ENCODE measurements at places on chromosomes 1 and 21. TPM values are rescaled to one million over a fixed set of nuclear protein-coding genes. Genes with fewer than 3 reads are reported as not detected.

DNA sequence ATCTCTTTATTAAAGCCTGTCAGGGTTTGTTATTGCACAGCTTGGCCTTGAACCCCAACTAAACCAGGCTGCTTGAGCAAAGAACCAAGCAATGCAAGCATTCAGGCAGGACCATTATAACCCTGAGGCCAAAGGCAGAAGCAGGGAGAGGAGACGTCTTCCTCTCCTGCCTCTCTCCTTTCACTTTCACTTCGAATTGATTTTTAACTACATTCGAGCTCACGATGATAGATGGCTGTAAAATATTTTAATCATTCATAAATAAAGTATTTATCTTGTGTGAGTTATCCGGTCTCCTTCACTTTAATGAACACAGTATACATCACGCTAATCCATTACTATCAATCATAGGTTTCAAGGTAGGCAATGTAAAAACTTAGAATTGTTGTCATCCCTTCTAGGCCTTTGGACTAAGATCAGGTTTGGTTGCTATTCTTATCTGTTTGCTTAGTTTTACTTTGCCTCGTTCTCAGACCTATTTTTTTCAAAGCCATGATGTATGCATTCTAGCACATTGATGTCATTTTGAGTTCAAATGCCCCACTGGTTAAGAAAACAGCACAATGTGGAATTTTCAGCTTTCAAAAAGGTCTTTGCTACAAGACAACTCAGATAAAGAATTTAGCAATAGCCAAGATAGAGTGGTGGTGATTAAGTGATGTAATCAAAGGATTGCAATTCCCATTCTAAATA lies 480.2 kb upstream of the RUNX1 start:
- no peaks in the 10 kb centered on the region for H3K36me3 ChIP-seq
- H3K27me3 ChIP-seq, result peaks cover 12% of the 10 kb centered on the region
- no peak overlapping the region for H3K4me3 ChIP-seq
- no peak for DNase-seq

Gene HHIPL2
- 0.27 TPM for total RNA-seq

- no peaks in the 10 kb centered on the region for H3K36me3 ChIP-seq
- H3K27me3 ChIP-seq, result peaks cover 22% of the 10 kb centered on the region
These were observed 7.5 kb downstream of the AVPR1B start for GRCh38 chr1:206109718-206110117.

DNA sequence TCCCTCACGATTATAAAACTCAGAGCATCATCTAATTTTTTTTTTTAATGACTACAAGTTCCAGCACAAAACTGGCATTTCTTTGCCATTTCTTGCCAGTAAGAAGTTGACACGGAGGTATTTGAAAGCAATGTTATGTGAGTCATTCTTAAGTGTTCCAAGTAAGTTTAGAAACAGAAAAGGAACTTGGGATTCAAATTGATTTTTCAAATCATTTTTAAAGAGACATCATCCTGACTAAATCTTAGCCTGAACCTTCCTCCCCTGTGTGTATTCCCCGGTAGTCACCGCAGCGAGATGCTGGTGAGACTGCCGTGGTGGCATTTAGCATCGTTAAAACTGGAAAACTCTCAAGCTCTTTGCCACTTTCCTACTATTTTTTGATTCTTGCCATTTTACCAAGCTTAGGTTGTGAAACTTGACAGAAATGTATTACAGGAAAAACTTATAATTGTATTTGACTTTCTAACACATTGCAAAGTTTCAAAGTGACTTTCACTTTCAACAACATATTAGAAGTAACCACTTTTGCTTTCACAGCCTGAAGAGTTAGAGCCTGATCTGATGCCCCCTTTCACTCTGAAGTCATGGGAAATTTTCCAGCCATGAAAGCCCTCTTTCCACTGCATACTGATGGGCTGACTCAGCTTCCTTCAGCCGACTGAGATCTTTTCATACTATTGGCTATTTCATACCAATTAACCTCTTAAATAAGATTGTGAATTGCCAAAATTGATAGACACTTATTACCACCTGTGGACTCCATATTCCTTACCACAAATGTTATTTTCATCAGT lies 61.4 kb downstream of the OLFML2B start:
- DNase-seq, result no peak
- no peaks in the 10 kb centered on the region for H3K4me1 ChIP-seq
- H3K27me3 ChIP-seq, result no peaks in the 10 kb centered on the region
- H3K4me3 ChIP-seq, result no peak overlapping the region
- no peak overlapping the region for H3K27ac ChIP-seq

- no peaks in the 10 kb centered on the region for H3K27me3 ChIP-seq
- no peak for DNase-seq
- peaks cover 12% of the 10 kb centered on the region for H3K4me1 ChIP-seq
- no peaks in the 10 kb centered on the region for H3K36me3 ChIP-seq
These were observed 197.5 kb upstream of the ST6GALNAC5 start for GRCh38 chr1:76669624-76670315.

GRCh38 chr1:40823983-40824382 lies 38.2 kb downstream of the CITED4 start:
- no peak overlapping the region for H3K4me3 ChIP-seq
- DNase-seq, result no peak
- H3K4me1 ChIP-seq, result peaks cover 31% of the 10 kb centered on the region
- no peaks in the 10 kb centered on the region for H3K36me3 ChIP-seq

- H3K4me1 ChIP-seq, result peaks cover 14% of the 10 kb centered on the region
- peaks cover 17% of the 10 kb centered on the region for H3K36me3 ChIP-seq
These were observed 6.2 kb upstream of the CENPS start for GRCh38 chr1:10424034-10424433.

Gene G0S2
- total RNA-seq, result 0.60 TPM

Gene AGMAT
- 3.1 TPM for total RNA-seq

- H3K27ac ChIP-seq, result no peak overlapping the region
- peaks cover 11% of the 10 kb centered on the region for H3K27me3 ChIP-seq
- no peaks in the 10 kb centered on the region for H3K36me3 ChIP-seq
These were observed 9.1 kb downstream of the TTC22 start for GRCh38 chr1:54791880-54792522.

DNA sequence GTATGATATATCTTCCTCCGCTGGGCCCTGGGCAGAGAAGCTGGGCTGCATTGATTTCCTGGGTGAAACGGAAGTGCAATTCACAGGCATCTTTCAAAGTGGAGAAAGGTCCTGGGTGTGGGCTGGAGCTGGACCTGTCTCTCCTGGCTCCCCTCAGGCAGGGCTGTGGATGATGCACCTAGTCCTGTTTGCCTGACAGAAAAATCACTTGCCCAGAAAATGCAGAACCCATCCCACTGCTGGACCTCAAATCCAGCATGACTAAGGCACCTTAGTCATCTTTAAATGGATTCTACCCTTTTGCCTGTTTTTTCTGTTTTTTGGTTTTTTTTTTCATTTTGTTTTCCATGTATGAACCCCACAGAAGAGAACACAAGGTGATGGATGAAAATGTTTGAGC lies 49.7 kb downstream of the MYSM1 start:
- H3K4me1 ChIP-seq, result peaks cover 18% of the 10 kb centered on the region
- no peak overlapping the region for H3K27ac ChIP-seq
- no peaks in the 10 kb centered on the region for H3K27me3 ChIP-seq
- DNase-seq, result no peak

DNA sequence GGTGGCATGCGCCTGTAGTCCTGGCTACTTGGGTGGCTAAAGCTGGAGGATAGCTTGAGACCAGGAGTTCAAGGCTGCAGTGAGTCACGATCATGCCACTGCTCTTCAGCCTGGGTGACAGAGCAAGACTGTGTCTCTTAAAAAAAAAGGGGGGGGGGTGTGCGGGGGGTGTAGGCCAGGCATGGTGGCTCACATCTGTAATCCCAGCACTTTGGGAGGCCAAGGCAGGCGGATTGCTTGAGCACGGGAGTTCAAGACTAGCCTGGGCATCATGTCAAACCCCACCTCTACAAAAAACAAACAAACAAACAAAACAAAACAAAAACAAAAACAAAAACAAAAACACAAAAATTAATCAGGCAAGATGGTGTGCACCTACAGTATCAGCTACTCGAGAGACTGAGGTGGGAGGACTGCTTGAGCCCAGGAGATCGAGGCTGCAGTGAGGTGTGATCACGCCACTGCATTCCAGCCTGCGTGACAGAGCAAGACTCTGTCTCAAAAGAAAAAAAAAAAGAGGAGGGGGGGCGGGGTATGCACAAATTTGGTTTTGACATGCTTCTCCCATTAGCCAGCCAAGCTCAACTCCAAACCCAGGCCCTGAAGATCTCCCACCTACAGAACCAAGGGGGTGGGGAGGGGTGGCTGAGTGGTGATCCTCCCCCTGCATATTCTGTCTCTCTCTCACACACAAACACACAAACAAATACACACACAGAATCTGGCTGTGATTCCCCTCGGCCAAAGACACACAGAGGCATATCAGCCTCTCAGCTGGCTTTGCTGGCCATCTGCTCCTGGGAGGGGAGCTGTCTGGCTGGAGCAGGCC lies 3.1 kb downstream of the PTAFR start:
- H3K27me3 ChIP-seq, result peaks cover 10% of the 10 kb centered on the region
- no peaks in the 10 kb centered on the region for H3K36me3 ChIP-seq
- no peak overlapping the region for H3K27ac ChIP-seq
- no peak for DNase-seq
- H3K4me3 ChIP-seq, result no peak overlapping the region

Gene ATP1A2
- total RNA-seq, result 0.11 TPM

DNA sequence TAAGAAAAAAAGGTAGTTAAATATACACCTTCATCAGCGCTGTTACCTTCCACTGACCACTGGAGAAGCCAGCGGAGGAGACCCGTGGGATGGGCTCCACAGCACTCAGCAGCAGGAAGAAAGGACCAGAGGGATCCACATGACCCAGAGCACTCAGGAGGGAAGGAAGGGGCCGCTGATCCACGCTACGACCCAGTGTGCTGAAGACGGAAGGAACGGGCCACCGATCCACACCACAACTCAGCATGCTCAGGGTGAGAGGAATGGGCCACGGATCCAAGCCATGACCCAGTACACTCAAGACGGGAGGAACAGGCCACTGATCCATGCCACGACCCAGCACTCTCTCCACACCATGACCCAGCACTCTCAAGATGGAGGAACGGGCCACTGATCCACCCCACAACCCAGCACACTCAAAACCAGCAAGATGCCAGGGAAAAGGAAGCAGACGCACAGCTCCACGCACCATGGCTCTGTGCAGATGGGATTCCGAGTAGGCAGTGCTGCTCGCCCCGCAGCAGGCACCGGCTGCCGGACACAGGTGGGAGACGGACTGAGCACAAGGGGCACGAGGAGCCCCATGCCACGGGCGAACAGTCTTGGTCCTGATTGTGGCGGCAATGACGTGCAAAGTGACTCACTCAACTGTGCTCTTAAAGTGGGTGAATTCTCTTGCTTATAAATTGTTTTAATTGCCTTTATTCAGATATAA lies 8.7 kb downstream of the WRAP73 start:
- no peak for DNase-seq
- H3K36me3 ChIP-seq, result peaks cover 11% of the 10 kb centered on the region
- H3K27me3 ChIP-seq, result no peaks in the 10 kb centered on the region

GRCh38 chr1:206738370-206739366 lies 31.9 kb upstream of the IL19 start:
- H3K36me3 ChIP-seq, result peaks cover 3% of the 10 kb centered on the region
- H3K27me3 ChIP-seq, result no peaks in the 10 kb centered on the region
- DNase-seq, result no peak
- no peak overlapping the region for H3K27ac ChIP-seq
- H3K4me1 ChIP-seq, result peaks cover 2% of the 10 kb centered on the region
- H3K4me3 ChIP-seq, result no peak overlapping the region

DNA sequence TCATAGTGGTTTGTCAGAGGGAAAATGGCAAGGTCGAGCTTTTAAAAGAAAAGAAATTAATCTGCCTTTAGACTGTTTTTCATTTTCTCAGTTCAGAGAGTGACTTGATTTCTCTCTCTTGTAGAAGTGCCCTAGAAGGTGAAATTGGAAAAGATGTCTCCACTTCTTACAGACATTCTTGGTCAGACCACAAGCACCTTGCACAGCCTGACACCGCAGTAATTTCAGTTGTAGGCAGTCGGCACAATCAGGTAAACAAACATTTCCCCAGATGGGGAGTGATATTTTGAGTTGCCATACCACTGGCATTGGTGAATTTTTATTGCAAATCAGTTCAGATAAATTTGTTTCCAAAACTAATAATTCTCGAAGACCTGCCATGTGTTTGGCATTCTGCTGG lies 86.8 kb downstream of the PHTF1 start:
- no peaks in the 10 kb centered on the region for H3K27me3 ChIP-seq
- no peak for DNase-seq
- H3K4me1 ChIP-seq, result peaks cover 12% of the 10 kb centered on the region
- no peak overlapping the region for H3K27ac ChIP-seq
- no peak overlapping the region for H3K4me3 ChIP-seq

DNA sequence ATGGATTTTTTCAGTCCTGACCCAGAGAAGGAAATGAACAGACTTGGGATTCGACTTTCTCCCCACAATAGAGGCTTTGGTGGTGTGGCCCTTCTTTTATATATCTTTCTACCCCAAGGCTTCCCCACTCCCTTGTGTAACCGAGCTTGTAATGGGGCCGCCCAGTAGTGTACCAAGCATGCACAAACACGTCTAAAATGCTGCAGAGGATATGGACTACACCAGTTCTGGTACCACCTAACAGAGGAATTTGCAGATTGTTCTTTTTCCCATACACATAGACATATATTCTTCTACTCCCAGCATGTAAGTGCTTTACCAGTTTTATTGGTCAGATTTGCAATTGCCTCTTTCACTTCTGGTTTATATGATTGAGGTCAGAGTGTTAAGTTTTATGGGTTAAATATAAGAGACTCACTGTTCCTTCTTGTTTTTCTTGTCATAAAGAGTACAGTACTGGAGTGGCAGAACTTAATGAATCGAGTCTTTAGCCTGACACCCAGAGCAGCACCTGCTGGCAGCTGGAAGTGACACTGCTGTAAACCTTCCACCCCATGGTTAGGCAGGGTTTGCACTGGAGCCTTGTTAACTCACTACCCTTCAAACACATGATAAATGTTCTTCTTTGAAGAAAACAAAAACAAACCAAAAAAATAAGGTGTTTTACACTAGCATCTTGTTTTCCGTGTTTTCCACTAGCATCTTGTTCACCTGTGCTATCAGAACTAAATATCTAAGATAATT lies 198.6 kb downstream of the PTPRC start:
- H3K4me1 ChIP-seq, result no peaks in the 10 kb centered on the region
- H3K27me3 ChIP-seq, result no peaks in the 10 kb centered on the region
- H3K27ac ChIP-seq, result no peak overlapping the region
- no peak for DNase-seq
- no peaks in the 10 kb centered on the region for H3K36me3 ChIP-seq

DNA sequence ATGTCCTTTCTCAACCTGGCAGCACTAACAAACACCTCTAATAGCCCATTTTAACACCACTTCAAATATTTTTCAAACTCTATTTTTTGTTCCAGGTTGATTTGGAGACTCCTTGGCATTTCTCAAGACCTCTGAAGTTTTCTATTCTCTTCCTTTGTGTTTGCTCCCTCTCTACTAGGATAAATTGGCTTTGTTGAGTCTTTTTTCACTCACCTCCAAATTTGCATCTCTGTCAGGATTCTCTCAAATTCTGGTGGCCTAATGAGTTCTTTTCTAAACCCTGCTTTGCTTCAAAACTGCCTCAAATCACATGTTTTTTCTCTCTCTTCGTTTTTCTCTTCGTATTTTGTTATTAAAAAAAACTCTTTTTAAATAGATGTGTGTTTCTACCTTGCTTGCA lies 582.2 kb upstream of the ADGRL4 start:
- DNase-seq, result no peak
- no peak overlapping the region for H3K4me3 ChIP-seq
- no peaks in the 10 kb centered on the region for H3K27me3 ChIP-seq
- no peaks in the 10 kb centered on the region for H3K4me1 ChIP-seq

GRCh38 chr1:182739545-182739944 lies 50.0 kb upstream of the NPL start:
- H3K27ac ChIP-seq, result peak overlapping the region; percentile 54
- DNase-seq, result peak; percentile 12
- H3K4me3 ChIP-seq, result peak overlapping the region; percentile 5
- H3K4me1 ChIP-seq, result peaks cover 8% of the 10 kb centered on the region
- H3K27me3 ChIP-seq, result no peaks in the 10 kb centered on the region

Gene ETV3
- 31.8 TPM for total RNA-seq

Gene ARHGEF10L
- 28.0 TPM for total RNA-seq

Measured in progenitor cell of endocrine pancreas (in vitro differentiated cells).